ENCODE measurements at places on chromosomes 13 and 19.

GRCh38 chr19:46812977-46813838, 24.8 kb upstream of the SLC1A5 start:
- DNase-seq, result no peak

GRCh38 chr19:35224681-35225571, 3.6 kb downstream of the FAM187B start:
- no peak for DNase-seq

GRCh38 chr19:6925386-6925785, 38.0 kb downstream of the ADGRE1 start:
- no peak for DNase-seq

GRCh38 chr13:106478116-106478515, 57.3 kb downstream of the EFNB2 start:
- DNase-seq, result no peak

GRCh38 chr13:79917628-79918027, 423.3 kb downstream of the SPRY2 start:
- no peak for DNase-seq

- no peak for DNase-seq
Observed at GRCh38 chr13:51958217-51958547, 53.1 kb downstream of the ATP7B start.

GRCh38 chr13:42798118-42798517, 16.7 kb downstream of the FAM216B start:
- DNase-seq, result no peak

GRCh38 chr19:7874897-7875273, 695 bp upstream of the PRR36 start:
- no peak for DNase-seq
